Activated naive CD8-positive, alpha-beta T cell treated with anti-CD3 and anti-CD28 coated beads, Interleukin-2, amount 10 ng/mL, durations not matched to agents 7 days and 5 days (primary cell): ENCODE measurements at places on chromosomes 6 and 20. TPM values are rescaled to one million over a fixed set of nuclear protein-coding genes. Genes with fewer than 3 reads are reported as not detected.

GRCh38 chr20:39309458-39309857 lies 347.3 kb downstream of the DHX35 start:
- DNase-seq, result no peak

GRCh38 chr6:107985701-107986100 lies 27.7 kb upstream of the SEC63 start:
- no peak for DNase-seq

The SMIM28 gene
- total RNA-seq, result not detected

DNA sequence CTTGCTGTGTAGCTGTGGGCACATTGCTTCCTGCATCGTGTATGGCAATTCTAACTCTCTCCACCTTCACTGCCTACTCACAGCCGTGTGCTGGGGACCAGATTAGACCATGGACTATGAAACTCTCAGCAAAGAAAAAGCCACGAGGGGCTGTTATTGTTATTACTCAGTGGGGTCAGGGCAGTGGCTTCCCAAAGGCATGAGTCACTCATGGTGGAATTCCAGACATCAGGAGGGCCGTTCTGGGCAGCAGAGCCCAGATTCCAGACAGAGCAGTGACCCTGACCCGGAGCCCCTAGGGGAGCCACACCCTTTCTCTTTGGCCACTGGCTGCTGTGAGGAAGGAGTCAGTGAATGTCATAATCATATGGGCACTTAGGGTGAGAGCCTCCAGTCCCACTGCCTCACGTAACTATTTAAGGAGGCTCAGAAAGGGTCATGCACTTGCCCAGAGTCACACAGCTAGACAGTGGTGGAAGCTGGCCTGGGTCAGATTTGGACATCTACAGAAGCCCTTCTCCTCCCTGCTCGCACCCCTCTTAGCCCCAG lies 22.2 kb upstream of the CCN5 start:
- DNase-seq, result no peak

- no peak for DNase-seq
Measured at GRCh38 chr6:17167327-17167979, 65.6 kb downstream of the STMND1 start.

GRCh38 chr6:131331151-131331550 lies 195.9 kb downstream of the AKAP7 start:
- DNase-seq, result no peak
